Activated CD4-positive, alpha-beta T cell treated with anti-CD3 and anti-CD28 coated beads, Interleukin-2, amount 50 U/mL, for 4 hours (primary cell): ENCODE measurements at places on chromosomes 7 and 10.

- no peak for DNase-seq
Observed at GRCh38 chr10:117619223-117619622, 76.7 kb downstream of the EMX2 start.

GRCh38 chr7:137563981-137564380 lies 220.4 kb upstream of the PTN start:
- no peak for DNase-seq

GRCh38 chr10:132492323-132493025 lies 45.1 kb upstream of the INPP5A start:
- no peak for DNase-seq

GRCh38 chr10:58868736-58869435 lies 307.6 kb upstream of the PHYHIPL start:
- DNase-seq, result no peak

DNA sequence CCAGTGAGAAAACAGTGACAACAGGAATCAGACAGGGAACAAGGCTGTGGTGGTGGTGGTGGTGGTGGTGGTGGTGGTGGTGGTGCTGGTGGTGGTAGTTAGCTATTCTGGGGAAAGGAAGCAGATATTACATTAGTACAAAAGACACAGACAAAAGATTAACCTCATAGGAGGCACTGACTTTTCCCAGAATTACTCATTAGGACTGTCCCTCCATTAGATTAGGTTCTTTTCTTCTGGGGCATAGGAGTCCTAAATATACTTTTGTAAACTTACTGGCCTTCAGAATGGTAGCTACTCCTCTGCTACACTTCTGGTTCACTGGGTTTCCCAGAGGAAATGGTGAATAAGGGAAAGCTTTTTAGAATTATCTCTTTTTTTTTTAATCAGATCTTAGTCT lies 156.6 kb upstream of the SEMA3D start:
- DNase-seq, result no peak

- DNase-seq, result no peak
Observed at GRCh38 chr10:132253092-132253687, 54.6 kb downstream of the STK32C start.

GRCh38 chr7:128352153-128352537 lies 8.4 kb upstream of the RBM28 start:
- no peak for DNase-seq

GRCh38 chr10:112507988-112508387 lies 61.0 kb downstream of the VTI1A start:
- DNase-seq, result no peak

GRCh38 chr10:3692387-3692999 lies 92.5 kb downstream of the KLF6 start:
- DNase-seq, result no peak
